GM10248 (cell line): ENCODE measurements at places on chromosomes 2 and 18.

GRCh38 chr2:233002829-233003657, 10.0 kb downstream of the NGEF start:
- no peak for DNase-seq

DNA sequence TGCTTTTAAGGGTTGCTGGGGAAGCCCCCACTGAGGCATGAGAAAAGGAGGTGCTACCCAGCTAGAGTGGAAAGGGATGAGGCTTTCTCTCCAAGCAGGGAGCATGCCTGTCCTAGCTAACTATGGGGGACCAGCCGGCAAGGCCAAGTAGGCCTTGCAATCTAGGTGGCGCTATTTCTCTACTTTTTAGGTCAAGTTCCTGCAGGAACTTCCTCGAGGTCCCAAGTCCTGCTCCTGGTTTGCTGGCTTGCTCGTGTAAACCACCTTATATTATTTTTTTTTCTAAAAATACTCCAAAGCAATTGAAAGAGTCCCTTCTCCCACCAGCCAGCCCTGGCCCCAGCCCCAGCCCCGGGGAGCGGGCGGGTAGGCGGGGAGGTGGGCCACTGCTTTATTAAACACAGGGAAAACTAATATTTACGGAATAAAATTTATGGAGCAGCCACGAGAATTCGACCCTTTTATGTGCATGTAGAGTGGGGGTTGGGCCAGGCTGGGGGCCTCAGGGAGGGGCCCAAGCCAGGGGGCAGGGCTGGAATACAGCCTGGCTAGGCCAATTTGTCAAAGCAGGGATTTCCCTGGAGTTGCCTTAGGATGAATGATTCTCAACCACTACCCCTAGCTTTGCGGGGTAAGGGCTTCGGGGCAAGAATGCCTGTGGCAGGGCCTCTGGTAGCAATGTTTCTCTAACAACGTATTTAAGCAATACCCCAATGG, 12.8 kb upstream of the IHH start:
- DNase-seq = peak; percentile 67

- DNase-seq = no peak
Measured at GRCh38 chr18:69031571-69031970, 233.7 kb downstream of the CCDC102B start.

GRCh38 chr2:207157162-207157481, 8.6 kb downstream of the KLF7 start:
- DNase-seq = no peak
